ENCODE measurements at places on chromosomes 3 and 15. TPM values are rescaled to one million over a fixed set of nuclear protein-coding genes. Genes with fewer than 3 reads are reported as not detected.

DNA sequence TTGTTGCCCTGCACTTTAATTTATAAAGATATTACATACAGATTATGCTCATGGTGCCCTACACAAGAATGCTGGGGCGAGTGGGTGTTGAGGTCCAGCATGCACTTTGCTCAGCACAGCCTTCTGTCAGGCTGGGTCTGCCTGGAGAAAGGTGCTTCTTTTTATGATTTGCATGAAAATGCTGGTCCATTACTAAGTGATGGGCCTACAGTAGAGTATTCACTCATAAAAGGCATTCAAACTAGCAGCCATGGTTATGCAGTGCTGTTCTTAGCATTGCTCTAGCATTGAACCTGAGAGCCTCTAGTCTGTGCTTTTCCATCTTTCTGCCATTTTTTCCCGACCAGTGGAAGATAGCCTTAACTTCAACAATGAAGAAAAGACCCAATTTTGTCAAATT is 12.3 kb downstream of the LNP1 start:
- DNase-seq: no peak

DNA sequence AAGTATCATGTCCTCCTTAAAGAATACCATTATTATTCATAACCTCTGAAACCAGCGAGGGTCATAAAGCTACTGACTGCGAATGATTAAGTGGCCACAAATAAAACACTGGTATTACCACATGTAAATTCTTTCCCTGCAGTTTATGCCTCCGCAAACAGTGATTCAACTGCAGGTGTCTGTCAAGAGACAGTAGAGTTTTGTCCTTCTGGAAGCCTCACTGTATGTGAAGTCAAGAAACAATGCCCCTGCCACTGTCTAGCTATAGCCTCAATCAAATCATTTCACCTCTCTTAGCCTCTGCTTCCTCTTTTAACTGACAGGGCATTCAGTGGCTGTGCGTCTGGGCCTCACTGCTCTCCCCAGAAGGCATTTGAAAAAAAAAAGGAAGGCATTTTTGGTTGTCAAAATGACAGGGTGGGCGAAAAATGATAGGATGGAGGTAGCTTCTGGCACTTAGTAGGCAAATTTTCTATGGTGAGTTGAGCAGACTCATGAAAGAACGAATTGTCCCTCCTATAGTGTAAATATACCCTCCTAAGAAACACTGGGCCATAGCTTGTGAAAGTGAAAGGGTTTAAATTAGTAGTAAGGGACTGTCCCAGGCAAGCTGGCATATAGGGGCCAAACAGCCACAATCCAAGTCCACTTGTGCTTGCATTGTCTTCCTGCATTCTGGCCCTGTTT is 66.7 kb downstream of the FILIP1L start:
- no peak for DNase-seq

ASB14 gene
- total RNA-seq: 0.28 TPM

DNA sequence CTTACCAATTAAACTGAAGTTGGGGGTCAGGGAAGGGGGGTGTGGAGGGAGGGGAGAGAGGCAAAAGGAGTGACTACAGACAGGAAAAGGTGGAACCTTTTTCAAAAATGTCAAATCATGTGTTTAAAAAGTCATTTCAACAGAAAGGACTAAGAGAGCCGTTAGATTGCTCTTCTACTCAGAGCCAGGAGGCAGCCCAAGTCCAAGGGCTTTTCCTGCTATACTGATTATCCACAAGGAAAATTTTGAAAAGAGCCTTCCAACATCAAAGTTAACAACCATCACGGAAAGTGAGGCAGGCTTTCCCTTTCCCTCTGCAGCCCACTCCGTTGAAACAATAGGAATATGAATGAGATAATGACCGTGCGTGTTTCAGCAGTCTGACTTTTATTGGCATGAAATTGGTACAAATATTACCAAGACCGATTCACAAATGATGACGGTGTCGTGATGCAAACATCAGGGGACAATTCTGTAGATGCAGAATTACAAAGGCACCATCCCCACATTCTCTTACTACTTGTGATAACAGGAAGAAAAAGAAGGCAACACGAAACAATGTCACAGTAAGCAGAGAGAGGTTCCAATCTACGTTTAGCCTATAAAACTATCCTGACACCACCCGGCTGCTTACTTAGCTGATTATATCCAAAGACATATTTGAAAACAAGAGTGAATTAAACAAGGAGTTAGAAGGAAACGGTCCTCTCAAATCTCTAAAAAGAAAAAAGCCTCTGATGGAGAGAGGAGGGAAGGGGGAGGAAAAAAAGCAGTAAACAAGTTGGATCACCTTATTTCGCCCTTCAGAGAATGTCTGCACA is 453.7 kb downstream of the FOXP1 start:
- DNase-seq: no peak

CLRN1 gene
- total RNA-seq: not detected

- no peak for DNase-seq
Observed at GRCh38 chr3:45965253-45965652, 22.0 kb downstream of the CXCR6 start.

GRCh38 chr3:78130741-78131290 is 1090.9 kb downstream of the ROBO2 start:
- DNase-seq: no peak

DNA sequence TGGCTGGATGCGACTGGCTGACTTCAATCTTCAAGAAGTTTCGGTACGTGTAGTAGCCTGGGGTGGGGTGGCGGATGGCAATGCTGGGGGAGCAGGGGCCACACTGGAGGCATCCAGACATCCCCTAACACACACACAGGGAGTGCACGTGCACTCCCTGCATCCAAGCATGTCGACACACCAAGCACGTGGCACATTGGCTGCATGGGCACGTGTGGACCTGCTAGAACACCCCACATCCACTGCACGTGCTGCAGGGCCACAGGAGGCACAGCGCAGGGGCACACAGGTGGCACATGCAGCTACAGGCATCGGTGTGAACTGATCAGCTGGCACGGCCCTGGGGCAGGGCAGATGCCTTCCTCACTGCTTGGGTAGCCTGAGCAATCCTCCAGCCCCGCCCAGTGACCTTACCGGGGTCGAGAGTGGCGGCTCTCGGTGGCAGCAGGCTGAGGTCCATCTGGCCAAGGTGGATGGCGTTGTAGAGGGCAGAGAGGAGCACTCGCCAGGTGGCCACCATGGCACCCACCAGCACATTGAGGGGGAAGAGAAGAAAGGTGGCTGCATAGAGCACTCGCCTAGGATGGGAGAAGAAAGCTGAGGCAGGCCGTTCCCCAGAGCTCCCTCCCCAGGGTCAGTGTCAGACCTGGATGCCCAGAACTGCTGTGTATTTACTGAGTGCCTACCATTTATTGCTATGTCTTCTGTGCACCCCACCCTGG is 7.5 kb downstream of the ISLR start:
- peak; percentile 44 for DNase-seq

DNA sequence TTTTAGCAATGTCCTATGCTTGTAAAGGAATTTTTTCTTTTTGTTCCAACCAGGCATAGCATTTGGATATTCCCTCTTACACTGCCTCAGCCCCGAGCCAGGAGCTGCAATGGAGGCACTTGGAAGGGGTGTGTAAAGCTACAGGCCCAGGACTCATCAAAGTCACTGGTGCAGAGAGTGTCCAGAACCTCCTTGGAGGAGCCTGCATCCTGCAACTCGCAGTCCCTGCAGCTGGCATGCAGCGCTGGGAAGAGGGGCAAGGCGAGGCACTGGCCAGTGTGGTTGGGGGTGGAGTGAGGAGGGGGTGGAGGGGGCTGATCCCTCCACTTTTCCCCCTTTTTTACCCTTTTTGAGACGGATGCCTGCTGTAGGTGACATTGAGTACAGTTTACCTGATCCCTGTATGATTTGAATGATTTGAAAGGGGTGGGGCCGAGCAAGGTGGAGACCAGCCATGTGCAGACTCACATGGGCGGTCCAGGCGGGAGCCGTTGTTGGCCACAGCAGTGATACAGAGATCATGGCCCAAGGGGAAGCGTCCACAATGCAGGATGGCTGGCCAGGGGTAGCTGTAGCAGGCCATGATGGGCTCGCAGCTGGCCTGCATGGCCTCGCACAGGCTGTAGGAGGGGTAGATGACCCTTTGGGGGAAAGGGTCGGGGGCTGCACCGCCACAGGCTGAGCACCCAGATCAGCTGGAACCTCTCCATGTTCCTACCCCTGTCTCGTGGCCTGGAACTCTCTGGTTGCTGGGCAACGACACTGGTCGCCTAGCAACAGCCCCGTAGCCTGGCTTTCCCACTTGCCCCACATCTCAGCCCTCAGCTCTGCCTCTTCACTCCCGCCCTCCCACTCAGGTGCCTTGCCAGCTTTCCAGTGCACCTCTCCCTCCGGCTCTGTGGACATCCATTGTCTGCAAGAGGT is 7.9 kb downstream of the P4HTM start:
- DNase-seq: no peak

MEX3B gene
- total RNA-seq: 2.4 TPM

ZNF80 gene
- not detected for total RNA-seq

- DNase-seq: no peak
Observed at GRCh38 chr15:89813381-89814111, 1.1 kb downstream of the ANPEP start.

DNA sequence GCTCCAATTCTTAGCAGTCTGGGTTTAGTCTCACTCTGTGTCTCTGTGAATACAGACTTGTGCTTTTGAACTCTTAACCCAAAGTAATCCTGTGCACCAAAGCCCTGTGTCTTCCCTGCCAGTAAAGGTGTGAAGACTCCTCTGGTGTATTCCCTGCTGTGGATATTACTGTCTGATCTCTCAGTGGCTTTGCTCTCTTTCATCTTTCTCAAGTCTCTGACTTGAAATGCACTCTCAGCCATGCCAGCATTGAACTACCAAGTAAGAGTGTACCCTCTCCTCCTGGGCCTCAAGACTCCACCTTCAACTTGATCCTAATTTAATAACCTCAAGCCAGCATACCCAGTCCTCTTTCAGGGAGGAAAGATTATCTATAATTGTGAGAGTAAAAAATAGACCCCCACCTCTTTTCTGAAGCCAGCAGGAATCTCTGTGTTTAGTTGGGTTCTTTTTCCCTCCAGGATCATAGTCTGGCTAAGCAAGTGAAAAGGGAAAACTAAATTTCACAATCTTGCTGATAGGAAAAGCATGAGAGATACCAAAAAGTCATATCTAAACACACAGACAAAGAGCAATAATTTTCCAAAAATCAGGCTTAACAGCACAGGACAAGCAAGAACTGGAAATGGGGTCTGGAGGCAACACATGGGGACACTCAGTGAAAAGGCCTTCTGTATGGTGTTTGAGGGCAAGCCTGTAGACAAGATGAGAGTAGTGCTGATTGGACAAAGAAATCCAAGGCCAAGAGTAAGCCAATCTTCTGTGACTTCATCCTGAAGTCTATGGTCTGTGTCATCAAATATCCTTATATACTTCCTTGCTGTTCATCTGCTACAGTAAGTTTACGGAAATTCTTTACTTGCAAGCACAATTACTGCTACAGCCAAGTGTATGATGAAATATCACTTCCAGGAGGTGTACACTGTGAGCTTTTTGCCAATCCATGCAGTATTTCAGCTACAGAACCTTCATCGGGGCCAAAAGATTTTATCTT is 296.1 kb upstream of the TGFBR2 start:
- DNase-seq: no peak

DNA sequence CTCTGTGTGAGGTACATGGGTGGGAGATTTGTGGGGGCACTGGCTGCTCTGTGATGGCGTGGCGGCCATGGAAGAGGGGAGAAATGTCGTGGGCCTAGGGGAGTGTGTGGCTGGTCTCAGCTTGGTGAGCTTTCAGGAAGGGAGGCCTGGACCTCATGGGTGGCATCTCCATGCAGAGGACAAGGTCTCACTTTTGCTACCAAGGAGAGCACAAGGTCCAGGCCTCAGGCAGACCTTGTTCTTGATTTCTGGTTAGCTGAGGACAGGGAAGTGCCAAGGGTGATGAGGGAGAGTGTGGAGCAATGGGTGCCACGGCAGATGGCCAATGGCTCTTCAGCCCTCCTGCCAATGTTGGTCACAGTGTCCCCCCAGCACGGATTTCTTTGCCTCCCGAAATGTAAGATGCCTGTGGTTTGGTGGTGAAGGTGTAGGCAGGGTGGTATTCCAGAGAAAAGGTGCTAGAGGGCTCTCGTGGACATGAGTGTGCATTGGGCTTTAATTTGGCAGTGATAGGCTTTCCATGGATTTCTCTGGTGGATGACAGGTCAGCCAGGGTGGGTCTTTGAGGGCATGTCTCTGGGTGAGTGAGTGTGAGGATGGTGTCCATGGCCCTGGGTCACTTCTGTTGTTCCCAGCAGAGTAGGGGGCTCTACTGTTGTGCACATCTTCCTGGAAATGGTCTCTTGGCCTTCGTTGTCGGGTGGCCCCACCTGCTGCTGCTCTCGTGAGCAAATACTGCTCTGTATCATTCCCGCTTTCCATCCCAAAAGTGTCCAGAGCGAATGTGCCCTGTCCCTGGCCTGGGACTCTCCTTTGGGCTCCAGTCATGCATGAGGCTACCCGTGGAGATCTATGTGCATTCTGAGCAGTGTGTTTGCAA is 108.0 kb downstream of the SNRPN start:
- DNase-seq: no peak

CFAP92 gene
- not detected for total RNA-seq

DNA sequence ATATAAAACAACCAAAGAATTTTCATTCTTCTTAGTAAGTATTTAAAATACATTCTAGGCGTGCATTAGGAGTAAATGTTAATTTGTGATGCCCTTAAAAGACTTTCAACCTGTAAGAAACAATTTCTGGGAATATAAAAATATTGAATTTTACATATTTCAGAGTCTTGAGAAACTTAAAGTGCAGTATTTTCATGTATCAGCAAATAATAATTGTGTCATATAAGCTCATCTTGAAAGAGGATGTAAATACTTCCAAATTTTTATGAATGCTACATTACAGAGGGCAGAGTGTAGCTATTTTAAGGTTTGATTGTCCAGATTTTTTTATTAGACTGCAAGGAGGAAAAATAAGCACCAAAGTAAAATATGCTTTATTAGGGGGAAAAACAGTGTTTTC is 207.1 kb downstream of the VPS13C start:
- no peak for DNase-seq

All from uterus (tissue), 4 donors.